WTC11 (cell line): ENCODE measurements at places on chromosomes 11 and 22. TPM values are rescaled to one million over a fixed set of nuclear protein-coding genes. Genes with fewer than 3 reads are reported as not detected.

GRCh38 chr11:68043349-68044144 lies 4.7 kb downstream of the TCIRG1 start:
- H3K27ac ChIP-seq: no peak overlapping the region
- no peaks in the 10 kb centered on the region for H3K27me3 ChIP-seq
- peaks cover 10% of the 10 kb centered on the region for H3K4me1 ChIP-seq
- no peaks in the 10 kb centered on the region for H3K36me3 ChIP-seq
- no peak overlapping the region for H3K4me3 ChIP-seq

Gene CCDC116
- total RNA-seq: 0.14 to 0.57 TPM (median 0.27 TPM) in 3 replicates

GRCh38 chr11:18776324-18776723 lies 15.3 kb downstream of the PTPN5 start:
- H3K27ac ChIP-seq: no peak overlapping the region
- H3K4me1 ChIP-seq: peaks cover 39% of the 10 kb centered on the region
- no peaks in the 10 kb centered on the region for H3K36me3 ChIP-seq
- H3K27me3 ChIP-seq: no peaks in the 10 kb centered on the region; the same call in 1 of the 2 replicates
- DNase-seq: no peak

Gene SLC5A1
- not detected in 3 replicates for total RNA-seq

DNA sequence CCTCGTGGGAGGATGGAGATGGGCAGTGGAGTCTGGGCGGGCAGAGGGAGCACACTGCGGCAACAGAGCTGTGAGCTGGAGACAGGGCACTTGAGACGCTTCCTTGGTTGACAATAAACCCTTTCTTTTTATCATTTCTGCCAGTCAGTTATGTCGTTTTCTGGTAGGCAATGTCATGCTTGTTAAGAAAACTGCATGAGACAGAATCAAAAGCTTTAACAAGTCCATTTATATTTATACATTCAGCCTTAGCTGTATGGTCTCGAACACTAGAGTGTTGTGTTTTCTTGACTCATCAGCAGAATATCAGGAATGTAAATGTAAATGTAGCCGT lies 31.9 kb downstream of the PPFIA1 start:
- peak overlapping the region; percentile 84 for H3K27ac ChIP-seq
- DNase-seq: no peak
- peaks cover 31% of the 10 kb centered on the region for H3K4me1 ChIP-seq
- peaks cover 38% of the 10 kb centered on the region for H3K36me3 ChIP-seq

GRCh38 chr11:45527898-45528297 lies 137.5 kb downstream of the CHST1 start:
- H3K27ac ChIP-seq: no peak overlapping the region
- DNase-seq: no peak
- no peaks in the 10 kb centered on the region for H3K36me3 ChIP-seq
- peaks cover 7% of the 10 kb centered on the region for H3K27me3 ChIP-seq

Gene BTG4
- total RNA-seq: 0.18 TPM in 1 of 3 replicates, not detected in the others
